GM12892 (cell line): ENCODE measurements at places on chromosomes 3 and 15.

GRCh38 chr15:73142802-73143762 lies 90.8 kb downstream of the NEO1 start:
- DNase-seq = no peak

DNA sequence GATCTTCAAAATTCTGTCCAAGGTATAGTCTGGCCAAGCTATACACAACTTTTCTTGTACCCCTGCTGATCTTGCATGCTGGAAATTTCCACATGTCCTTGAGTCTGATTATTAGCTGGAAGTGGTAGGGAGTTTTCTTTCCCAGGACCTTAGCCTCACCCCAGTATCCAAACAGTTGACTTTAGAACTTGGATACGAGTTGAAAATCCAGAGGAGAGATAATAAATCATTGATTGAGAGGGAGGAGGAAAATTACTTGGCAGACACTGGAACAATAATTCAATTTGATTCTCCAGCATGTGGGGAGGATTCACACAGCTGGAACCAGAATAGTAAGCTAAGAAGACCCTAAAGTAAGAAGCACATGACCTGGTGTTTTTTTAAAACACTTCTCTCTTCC lies 116.4 kb downstream of the IL5RA start:
- DNase-seq = no peak

- DNase-seq = no peak
Observed at GRCh38 chr15:65214010-65214409, 2.7 kb upstream of the CILP start.

DNA sequence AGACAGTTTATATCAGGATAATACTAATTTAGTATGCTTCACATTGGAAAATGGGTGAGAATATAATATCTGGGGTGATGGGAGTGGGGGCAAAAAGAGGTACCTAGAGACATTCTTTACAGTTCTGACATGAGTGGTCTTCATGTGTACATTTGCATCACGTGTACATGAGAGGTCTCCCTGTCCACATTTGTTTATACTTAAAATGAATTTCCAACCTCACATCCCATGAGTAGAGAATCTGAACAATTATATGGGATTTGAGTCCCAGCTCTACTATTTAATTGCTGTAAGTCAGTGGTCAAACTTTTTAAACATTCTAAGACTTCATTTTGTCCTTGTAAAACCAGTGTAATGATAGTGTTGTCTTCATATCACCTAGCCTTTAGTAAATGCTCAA lies 408.4 kb downstream of the NAALADL2 start:
- no peak for DNase-seq

DNA sequence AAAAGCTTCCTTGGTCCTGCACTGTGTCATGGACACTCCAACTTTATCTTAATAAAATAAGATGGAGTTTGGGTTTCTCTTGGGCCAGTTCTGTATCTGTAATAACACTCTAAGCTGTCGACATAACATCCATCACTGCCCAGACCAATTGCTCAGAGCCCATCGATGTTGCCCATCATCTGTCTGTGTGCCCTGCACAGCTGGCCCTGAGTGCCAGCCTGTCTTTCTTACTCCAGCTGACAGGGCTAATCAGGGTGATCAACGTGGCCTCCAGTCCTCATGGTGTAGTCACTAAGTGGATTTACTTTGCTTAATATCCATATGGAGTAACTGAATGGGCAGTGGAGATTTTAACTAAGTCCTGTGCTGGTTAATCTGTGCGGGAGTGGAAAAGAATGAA lies 419.8 kb upstream of the TPM1 start:
- no peak for DNase-seq

DNA sequence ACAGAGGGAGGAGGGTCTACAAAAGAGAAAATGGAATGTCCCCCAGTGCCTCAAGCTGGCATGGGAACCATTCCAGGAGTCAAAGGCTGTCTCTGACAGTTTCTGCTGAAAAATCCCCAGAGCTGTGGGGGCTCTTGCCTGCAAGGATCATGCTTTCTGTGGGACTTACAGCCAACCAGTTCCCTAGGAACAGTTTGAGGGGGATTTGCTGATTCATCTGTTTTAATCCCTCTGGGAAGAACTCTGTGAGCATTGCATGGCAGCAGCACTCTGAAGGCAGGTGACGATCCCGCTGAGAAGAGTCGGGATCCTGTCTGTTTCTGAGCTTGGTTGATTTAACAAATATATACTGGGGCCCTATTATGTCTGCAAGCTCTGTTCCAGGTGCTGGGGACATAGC lies 176.0 kb downstream of the SSR3 start:
- no peak for DNase-seq

- DNase-seq = no peak
Observed at GRCh38 chr3:183800243-183800863, 25.0 kb downstream of the MAP6D1 start.
